HepG2 (cell line): ENCODE measurements at places on chromosomes 7 and 10. TPM values are rescaled to one million over a fixed set of nuclear protein-coding genes. Genes with fewer than 3 reads are reported as not detected.

The WEE2 gene
- total RNA-seq, result not detected in 2 replicates

The SLC26A5 gene
- 0.11 TPM in 1 of 2 replicates, not detected in the other for total RNA-seq

The SYT15 gene
- 0.24 and 0.38 TPM in 2 replicates for total RNA-seq

The TSPAN33 gene
- total RNA-seq, result 12.9 and 15.3 TPM in 2 replicates

The CEP55 gene
- 17.1 and 27.3 TPM in 2 replicates for total RNA-seq

The RAPGEF5 gene
- 14.2 and 23.4 TPM in 2 replicates for total RNA-seq

The LRRC18 gene
- not detected in 2 replicates for total RNA-seq

The ZC3HAV1L gene
- total RNA-seq, result 8.4 and 11.5 TPM in 2 replicates

The TSPAN12 gene
- 0.70 and 0.95 TPM in 2 replicates for total RNA-seq

The NRCAM gene
- 0.31 and 0.39 TPM in 2 replicates for total RNA-seq

The KAZALD1 gene
- total RNA-seq, result 18.0 and 27.7 TPM in 2 replicates

- H3K27ac ChIP-seq, result no peak overlapping the region
- H3K4me3 ChIP-seq, result no peak overlapping the region
- H3K36me3 ChIP-seq, result no peaks in the 10 kb centered on the region
Measured at GRCh38 chr10:18352175-18352574, 212.0 kb downstream of the CACNB2 start.

DNA sequence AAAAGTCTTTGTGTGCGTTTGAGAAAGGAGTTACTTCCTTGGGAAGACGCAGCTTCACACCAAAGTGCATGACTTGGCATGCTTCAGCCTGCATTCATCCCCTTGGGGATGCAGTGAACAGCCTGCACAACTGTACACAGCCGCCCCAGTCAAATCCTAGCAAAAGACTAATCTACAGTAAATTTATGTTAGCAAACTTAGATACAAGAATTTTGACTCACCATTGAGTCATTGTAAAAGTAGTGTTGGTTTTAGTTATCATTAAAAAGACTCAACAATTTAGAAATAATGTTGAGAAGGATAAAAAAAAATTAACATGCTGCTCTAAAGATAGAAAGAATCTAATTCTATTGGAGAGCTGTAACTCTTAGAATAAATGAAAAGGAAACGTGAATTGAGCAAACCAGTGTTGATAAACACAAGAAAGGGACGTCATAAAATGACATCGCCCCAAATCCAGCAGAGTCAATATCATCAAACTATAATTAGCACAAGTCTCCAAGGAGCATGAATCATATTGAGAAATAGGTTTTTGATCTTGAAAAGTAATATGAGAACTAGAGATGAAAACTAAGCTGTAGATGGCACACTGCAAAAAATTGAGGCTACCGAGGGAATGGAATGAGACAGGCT lies 11.9 kb upstream of the OPTN start:
- peaks cover 3% of the 10 kb centered on the region; the same call in 2 of the 3 replicates for H3K27me3 ChIP-seq
- no peak overlapping the region for H3K4me3 ChIP-seq
- H3K4me1 ChIP-seq, result no peaks in the 10 kb centered on the region
- H3K27ac ChIP-seq, result no peak overlapping the region
- no peaks in the 10 kb centered on the region for H3K36me3 ChIP-seq

GRCh38 chr10:130021383-130021950 lies 57.4 kb upstream of the EBF3 start:
- no peaks in the 10 kb centered on the region for H3K4me1 ChIP-seq
- peaks cover 68% of the 10 kb centered on the region for H3K27me3 ChIP-seq
- H3K4me3 ChIP-seq, result no peak overlapping the region
- no peaks in the 10 kb centered on the region for H3K36me3 ChIP-seq

DNA sequence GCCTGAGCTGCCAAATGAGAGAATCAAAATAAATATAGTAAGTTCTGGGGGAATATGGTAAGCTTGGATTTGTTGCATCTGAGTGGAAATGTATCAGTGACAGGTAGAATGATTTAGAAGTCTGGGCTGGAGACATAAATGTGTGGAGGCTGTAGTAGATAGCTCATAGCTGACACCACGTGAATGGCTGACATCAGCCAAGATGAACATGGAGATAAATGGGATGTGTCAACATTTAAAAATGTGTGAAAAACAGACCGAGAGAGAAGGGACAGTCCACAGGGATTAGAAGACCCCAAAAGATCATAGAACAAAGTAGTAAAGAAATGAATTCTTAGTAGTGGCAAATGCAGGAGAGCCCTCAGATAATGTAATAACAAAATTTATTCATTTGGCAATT lies 40.9 kb downstream of the NAMPT start:
- H3K27me3 ChIP-seq, result no peaks in the 10 kb centered on the region
- DNase-seq, result no peak
- H3K27ac ChIP-seq, result no peak overlapping the region
- no peaks in the 10 kb centered on the region; the same call in 2 of the 3 replicates for H3K36me3 ChIP-seq
- no peaks in the 10 kb centered on the region for H3K4me1 ChIP-seq
- H3K4me3 ChIP-seq, result no peak overlapping the region

- no peak for DNase-seq
- H3K4me3 ChIP-seq, result no peak overlapping the region
- no peaks in the 10 kb centered on the region for H3K36me3 ChIP-seq
- H3K4me1 ChIP-seq, result no peaks in the 10 kb centered on the region
- H3K27ac ChIP-seq, result no peak overlapping the region
Measured at GRCh38 chr10:130440971-130441370, 304.8 kb downstream of the GLRX3 start.

- H3K4me3 ChIP-seq, result no peak overlapping the region
- no peak overlapping the region for H3K27ac ChIP-seq
- DNase-seq, result no peak
- no peaks in the 10 kb centered on the region for H3K36me3 ChIP-seq
- H3K27me3 ChIP-seq, result no peaks in the 10 kb centered on the region
Measured at GRCh38 chr7:139915864-139916716, 87.0 kb downstream of the TBXAS1 start.

- H3K4me3 ChIP-seq, result no peak overlapping the region
- H3K27ac ChIP-seq, result no peak overlapping the region
- H3K4me1 ChIP-seq, result peaks cover 35% of the 10 kb centered on the region
- no peak for DNase-seq
Measured at GRCh38 chr7:55539380-55539779, 32.9 kb downstream of the VOPP1 start.

DNA sequence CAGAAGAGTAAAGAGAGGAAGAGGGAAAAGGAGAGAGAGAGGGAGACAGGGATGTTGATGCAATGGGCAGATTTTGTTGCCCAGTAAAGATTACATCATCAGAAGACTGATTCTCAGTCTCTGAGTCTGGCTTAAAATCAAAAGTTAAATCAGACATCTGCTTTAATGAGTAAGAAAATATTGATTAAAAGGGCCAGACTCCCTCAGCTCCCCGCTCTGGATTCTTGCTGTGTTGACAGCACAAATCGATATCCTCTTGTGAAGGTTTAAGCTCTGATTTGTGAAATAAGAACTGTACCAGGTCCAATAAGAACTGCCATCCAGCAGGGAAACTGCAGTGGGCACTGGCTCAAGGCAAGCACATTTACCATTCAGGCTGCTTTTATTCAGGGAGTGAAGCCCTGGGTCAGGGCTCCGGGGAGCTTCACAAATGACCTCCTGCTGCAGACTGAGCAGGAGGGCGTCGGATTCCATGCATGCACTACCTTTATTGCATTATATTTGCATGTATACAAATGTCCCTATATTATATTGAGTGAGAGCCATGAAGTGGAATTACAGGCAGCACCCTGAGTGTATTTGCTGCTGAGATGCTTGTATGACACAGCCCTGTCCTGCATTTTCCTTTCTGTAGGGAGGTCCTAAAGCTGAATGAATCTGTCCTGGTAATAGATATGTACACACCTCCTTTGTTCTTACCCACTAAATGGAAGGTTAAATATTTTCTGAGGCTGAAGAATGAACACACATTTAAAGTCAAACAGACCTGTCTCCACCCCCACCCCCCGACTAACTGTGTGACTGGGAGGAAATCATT lies 401.5 kb downstream of the REEP3 start:
- no peak overlapping the region for H3K27ac ChIP-seq
- peak; percentile 37 for DNase-seq
- H3K4me1 ChIP-seq, result peaks cover 16% of the 10 kb centered on the region
- no peaks in the 10 kb centered on the region for H3K36me3 ChIP-seq

- H3K27me3 ChIP-seq, result no peaks in the 10 kb centered on the region
- no peak overlapping the region for H3K27ac ChIP-seq
- no peak overlapping the region for H3K4me3 ChIP-seq
- DNase-seq, result no peak
- H3K36me3 ChIP-seq, result no peaks in the 10 kb centered on the region; the same call in 1 of the 2 replicates
Measured at GRCh38 chr7:11332186-11332864, 358.7 kb downstream of the PHF14 start.

GRCh38 chr7:11699666-11700065 lies 132.3 kb downstream of the THSD7A start:
- no peaks in the 10 kb centered on the region for H3K36me3 ChIP-seq
- H3K4me1 ChIP-seq, result no peaks in the 10 kb centered on the region
- DNase-seq, result no peak
- no peak overlapping the region for H3K4me3 ChIP-seq
- H3K27ac ChIP-seq, result no peak overlapping the region

- peaks cover 5% of the 10 kb centered on the region; the same call in 1 of the 2 replicates for H3K27me3 ChIP-seq
- no peaks in the 10 kb centered on the region for H3K36me3 ChIP-seq
- H3K4me1 ChIP-seq, result no peaks in the 10 kb centered on the region; the same call in 1 of the 2 replicates
- DNase-seq, result no peak
Measured at GRCh38 chr10:120459185-120459584, 2.2 kb downstream of the PLPP4 start.

DNA sequence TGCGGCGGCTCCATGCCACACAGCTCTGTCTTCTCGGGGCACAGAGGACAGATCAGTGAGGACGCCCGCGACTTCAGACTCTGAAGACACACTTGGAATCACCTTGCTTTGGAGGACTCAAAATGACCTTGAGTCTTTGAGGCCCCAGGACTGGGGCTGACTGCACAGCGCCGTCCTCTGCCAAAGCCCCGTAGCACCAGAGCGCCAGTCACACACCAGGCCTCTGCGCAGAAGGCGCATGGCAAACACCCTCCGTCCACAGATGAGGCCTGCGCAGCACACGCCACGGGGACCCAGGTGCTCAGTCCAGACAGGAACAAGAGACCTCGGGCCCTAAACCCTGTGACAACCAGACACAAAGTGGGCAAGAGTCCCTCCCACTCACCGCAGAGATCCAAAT lies 134.7 kb downstream of the MAD1L1 start:
- H3K36me3 ChIP-seq, result peaks cover 5% of the 10 kb centered on the region
- H3K27ac ChIP-seq, result no peak overlapping the region
- no peaks in the 10 kb centered on the region for H3K27me3 ChIP-seq
- no peak overlapping the region for H3K4me3 ChIP-seq
- peaks cover 11% of the 10 kb centered on the region for H3K4me1 ChIP-seq

DNA sequence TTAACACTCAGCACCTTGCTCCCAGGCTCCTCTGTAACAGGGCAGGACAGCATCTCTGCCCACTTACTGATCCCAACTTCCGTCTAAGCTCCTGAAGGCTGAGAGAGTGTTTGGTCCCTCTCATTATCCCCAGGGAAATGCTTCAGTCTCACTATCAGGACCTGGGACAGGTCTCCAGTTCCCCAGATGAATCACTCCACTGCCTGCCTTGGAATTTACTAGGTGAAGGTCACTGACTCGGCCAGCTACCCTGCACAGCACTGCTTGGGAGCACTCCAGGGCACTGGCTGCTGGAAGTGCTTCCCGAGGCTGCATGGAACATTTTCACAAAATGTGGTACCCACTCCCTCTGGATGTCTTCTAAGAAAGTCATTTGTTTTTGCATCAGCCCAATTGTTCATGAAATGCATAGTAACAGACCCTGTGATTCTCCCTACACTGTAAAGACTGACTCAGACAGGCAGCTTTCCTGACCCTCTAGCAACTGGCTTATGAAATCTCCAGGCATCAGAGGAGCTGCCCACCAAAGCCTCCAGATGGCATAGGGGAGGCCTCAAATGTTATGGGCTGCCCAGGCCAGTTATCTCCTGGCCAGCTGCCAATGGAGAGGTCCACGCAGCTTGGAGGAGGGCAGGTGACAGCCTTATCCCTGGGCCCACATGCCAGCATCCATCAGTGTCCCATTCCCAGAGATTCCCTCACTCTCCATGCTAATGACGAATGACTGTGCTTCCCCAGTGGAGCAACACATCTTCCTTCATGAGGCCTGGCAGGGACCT lies 89.1 kb downstream of the GFRA1 start:
- no peaks in the 10 kb centered on the region for H3K4me1 ChIP-seq
- H3K36me3 ChIP-seq, result no peaks in the 10 kb centered on the region
- no peak overlapping the region for H3K4me3 ChIP-seq
- no peaks in the 10 kb centered on the region for H3K27me3 ChIP-seq

- H3K4me3 ChIP-seq, result no peak overlapping the region
- H3K27me3 ChIP-seq, result no peaks in the 10 kb centered on the region
Measured at GRCh38 chr7:38280707-38281106, 7.3 kb upstream of the TARP start.

- H3K4me3 ChIP-seq, result no peak overlapping the region
- H3K36me3 ChIP-seq, result no peaks in the 10 kb centered on the region
- peak overlapping the region; percentile 87 for H3K27ac ChIP-seq
- peak; percentile 96 for DNase-seq
Measured at GRCh38 chr10:102769375-102770107, 25.8 kb downstream of the WBP1L start.

DNA sequence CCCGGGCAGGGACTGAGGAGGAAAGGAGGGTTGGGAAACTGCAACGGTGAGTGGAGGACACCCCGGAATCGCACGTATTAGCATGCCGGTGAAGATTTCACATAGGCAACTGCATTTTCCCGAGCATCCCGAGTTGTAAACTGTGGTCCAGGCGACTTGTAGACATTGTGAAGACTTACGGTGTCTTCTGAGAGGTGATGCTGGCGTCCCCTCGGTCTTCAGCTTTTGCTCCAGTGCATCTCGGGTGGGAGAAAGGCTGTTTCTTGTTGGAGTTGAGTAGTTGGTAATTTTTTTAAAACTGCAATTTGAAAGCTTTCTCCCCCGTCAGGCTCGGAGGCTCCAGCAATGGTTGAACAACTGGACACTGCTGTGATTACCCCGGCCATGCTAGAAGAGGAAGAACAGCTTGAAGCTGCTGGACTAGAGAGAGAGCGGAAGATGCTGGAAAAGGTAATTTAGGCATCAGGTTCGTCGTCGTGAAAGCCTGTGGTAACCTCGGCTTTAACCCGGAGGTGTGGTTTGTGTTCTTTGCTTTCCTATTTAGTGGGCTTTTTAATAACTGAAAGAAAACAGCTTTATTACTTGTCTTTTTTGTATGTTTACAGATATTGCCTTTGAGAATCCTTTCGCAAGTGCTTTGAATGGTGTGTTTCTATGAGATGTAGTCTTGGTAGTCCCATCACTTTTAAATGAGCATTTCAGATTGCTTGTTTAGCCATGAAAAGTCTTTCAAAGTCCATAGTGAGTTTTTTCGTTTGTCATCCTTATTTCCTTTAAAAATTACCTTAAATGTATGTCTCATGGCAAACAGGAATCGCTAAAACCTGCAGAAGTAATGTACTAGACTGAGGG lies 687 bp downstream of the HELLS start:
- H3K36me3 ChIP-seq, result no peaks in the 10 kb centered on the region
- peak overlapping the region; percentile 99 for H3K4me3 ChIP-seq
- peaks cover 31% of the 10 kb centered on the region for H3K4me1 ChIP-seq
- H3K27ac ChIP-seq, result peak overlapping the region; percentile 89

GRCh38 chr7:29562307-29562706 lies 1.3 kb upstream of the PRR15 start:
- H3K4me1 ChIP-seq, result peaks cover 30% of the 10 kb centered on the region
- no peak for DNase-seq

GRCh38 chr7:150507947-150508602 lies 6.6 kb upstream of the GIMAP7 start:
- no peak overlapping the region for H3K27ac ChIP-seq
- H3K27me3 ChIP-seq, result no peaks in the 10 kb centered on the region
- H3K36me3 ChIP-seq, result no peaks in the 10 kb centered on the region
- no peak overlapping the region for H3K4me3 ChIP-seq
- DNase-seq, result no peak
